Kidney (tissue), 22 donors: ENCODE measurements at places on chromosomes 11 and 22.

DNA sequence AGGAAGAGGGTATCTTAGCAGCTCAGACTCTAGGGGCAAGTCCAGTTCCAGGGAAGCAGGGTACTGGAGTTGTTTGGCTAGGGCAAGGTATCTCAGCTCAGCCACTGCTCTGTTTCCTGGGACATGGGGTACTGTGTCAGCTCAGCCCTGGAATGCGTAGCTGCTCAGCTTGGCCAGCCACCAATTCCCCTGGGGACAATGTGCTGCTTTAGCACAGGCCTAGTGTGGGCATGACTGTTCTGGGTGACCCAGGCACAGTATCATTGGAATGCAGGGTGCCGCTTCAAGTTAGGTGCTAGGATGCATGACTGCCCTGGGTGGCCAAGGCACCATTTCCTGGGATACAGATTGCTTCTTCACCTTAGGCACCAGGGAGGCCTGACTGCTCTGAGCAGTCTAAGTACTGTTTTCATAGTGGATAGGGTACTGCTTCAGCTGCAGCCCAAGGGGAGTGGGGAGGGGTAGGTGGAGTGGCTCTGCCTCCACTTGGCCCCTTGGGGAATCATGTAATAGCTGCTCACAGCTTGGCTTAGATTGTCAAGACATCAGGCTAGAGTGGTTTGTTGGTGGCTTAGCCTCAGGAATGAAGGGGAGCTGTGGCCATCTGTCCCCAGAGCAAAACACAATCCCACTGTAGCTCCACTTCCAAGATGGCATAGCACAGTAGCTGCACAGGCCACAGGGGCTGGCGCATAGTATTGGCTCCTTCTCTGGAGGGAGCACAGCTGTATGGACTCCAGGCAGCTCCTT lies 36.0 kb downstream of the MADD start:
- no peak for DNase-seq

GRCh38 chr11:69635195-69635594 lies 5.8 kb upstream of the CCND1 start:
- DNase-seq, result no peak

DNA sequence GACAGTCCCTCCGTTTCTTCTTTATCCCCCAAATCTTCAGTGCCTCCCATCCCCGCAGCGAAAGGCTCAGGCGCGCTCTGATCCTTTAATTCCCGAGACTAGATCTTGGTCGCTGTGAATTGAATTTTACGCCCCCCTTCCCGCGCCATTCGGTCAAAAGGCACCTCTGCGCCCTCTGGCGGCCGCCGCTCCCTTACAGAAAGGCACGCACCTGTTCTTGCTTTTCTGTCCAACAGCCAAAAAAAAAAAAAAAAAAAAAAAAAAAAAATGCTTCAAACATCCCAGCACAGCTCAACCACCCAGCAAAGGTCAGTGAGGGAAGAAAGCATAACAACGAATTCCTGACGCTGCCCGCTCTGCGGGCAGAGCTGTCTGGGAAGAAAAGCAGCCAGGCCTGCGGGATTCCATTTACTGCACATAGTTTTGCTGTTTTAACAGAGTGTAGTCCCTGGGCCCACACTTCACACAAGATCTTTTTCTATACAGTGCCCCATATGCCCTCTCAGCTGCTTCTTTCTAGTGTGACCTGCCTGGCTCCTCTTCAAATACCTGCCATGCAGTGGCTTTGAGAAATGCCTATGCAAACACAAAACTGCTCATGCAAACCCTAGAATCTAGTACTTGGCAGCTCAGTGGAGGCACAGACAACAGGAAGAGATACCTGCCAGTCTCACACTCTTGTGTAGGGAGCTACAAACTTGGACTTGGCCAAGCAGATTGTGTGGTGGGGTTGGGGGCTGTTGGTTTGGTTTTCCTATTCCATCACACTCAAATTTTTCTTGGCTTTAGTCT lies 1.3 kb upstream of the ESAM start:
- peak; percentile 92 for DNase-seq

DNA sequence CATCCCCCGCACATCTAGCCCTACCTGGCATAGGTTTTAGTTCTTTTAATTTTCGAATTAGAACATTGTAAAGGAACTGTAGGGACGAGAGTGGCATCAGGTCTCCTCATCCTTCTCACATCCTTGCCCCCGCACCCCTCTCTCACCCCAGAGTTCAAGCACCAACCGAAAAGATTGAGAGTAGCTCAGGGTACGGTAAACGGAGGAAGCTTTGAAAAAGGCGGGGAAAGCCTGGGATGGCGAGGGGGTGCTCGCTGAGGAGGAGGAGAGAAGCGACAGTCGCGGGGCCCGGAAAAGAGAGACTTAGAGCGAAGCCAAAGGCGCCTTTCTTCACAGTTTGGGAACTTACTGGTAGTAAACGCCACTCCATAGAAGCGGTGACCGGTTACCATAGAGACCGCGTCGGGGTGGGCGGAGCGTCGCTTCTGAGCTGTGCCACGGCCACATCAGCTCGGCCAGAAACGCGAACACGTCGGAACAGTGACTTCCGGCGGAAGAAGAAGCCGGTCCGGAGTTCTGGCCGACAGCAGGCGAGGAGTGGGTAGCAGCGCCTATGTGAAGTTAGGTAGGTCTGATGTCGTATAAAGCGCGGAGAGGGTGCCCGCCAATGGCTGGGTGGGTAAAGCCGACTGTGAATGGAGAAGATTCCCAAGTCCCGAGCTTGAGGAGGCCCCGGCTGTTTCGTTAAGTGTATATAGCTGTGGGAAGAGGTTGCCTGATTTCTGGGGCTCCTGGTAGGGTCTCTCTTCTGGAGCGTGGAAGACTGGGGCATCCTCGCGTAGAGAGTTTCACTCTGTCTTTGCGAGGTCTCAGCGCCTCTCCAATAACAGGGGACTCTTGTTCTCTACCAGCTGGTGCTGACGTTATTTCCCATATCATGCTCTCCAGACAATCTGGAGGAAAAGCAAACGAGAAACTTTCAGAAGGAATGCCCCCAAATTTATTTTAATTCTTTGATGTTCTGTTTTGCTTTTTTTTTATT lies at the start of the genes DCDC1 and DNAJC24:
DCDC1 (minus strand) TSS at position 392 of the 982 bp plus-strand sequence. CDS start 41,459 bp downstream, outside the sequence.
DNAJC24 (plus strand) TSS at position 513 of the 982 bp plus-strand sequence. CDS start 889 bp downstream, outside the sequence.
- DNase-seq, result peak; percentile 96

DNA sequence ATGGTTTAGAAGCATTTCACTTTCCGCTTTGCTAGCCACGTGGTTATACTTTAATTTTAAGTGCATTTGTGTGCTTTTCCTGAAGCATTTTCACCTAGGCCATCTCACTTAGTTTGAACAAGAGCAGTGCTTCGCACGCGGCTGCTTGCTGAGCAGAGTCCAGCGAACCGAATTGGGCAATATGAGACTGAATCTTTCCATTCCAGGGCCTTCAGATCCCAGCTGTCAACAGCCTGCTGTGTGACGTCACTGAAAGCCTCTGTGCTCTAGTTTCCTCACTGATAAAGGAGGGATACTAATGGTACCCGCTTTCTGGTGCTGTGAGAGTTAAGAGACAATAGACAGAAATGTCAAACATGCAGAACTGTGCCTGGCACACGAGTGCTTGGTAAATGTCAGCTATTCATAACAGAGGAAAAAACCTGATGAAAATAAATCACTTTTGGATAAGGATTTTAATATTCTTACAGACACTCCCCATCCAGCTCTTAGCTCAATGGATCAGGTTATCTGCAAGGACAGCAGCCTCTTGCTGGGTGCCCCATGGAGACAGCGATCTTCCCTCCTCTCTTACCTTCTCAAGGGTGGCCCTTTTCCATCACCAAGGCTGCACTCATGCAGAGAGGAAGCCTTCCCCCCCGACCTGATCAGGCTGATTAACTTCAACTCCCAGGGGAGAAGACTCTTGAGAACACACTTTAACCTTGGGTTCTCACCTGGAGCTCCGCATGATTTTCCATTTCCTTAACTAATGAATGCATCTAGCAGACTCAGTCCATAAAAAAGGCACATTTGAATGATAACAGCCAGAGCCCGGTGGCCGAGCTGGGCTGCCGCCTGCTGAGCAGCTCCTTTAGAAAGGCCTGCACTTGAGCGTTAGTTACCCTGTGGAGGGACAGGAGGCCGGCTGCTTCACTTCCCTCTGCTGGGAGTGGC lies 3.5 kb upstream of the GLB1L3 start:
- DNase-seq, result no peak

DNA sequence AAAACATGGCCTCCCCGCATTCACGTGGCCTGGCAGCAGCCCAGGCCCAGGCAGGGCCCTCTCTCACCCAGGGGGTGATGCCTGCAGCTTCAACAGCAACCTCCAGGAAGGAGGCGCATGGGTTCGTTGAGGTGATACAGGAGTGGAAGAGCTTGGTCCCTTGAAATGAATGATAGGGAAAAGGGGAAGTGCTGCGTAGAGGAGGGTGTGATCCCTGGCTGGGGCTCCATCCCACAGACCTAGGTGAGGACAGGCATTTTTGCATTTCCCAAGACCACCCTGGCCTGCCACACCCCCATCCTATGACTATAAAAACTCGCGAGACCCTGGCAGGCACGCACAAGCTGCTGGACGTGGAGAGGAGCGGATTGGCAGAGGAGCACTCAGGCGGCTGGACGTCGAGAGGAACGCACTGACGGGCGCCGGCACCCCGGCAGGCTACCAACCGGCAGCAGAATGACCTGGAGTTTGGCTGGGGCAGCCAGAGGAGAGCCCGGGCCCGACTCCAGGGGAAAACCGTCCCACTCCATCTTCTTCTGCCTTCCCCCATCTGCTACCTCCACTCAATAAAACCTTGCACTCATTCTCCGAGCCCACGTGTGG lies 32.6 kb downstream of the RTN4R start:
- DNase-seq, result no peak

- no peak for DNase-seq
These were observed 17.9 kb downstream of the ART5 start for GRCh38 chr11:3623767-3624458.

DNA sequence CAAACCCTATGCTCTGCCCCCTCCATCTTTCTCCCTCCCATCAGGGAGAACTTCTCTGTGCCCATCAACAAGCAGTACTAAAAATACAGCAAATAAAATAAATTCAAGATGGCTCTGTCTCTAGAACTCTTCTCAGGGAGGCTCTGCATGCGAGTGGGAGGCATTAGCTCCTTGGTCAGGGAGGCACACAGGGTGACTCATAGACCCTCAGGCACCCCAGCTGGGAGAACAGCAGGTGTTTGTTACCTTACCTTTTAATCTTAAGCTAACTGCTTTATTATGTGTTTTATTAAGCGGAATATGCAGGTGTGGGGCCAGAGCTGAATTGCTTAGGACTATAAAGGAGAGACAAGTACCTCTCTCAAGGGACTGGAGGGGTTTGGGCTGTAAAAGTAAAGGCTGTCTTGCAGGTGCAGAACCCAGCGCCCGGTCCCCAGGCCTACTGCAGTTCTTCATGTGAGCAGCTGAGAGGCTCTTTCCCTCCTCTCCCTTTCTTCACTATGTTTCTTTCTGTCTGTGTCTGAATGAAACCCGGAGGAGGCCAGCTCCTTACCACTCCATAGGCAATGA lies 20.8 kb downstream of the CSNK2A3 start:
- DNase-seq, result no peak

- no peak for DNase-seq
These were observed 4.7 kb downstream of the PRCP start for GRCh38 chr11:82895437-82896091.

GRCh38 chr11:97033178-97033577 lies 643.4 kb downstream of the JRKL start:
- no peak for DNase-seq

GRCh38 chr22:33472462-33473344 lies 414.5 kb upstream of the SYN3 start:
- DNase-seq, result no peak

- DNase-seq, result no peak
These were observed 1500.4 kb downstream of the TBC1D22A start for GRCh38 chr22:48262596-48263430.

DNA sequence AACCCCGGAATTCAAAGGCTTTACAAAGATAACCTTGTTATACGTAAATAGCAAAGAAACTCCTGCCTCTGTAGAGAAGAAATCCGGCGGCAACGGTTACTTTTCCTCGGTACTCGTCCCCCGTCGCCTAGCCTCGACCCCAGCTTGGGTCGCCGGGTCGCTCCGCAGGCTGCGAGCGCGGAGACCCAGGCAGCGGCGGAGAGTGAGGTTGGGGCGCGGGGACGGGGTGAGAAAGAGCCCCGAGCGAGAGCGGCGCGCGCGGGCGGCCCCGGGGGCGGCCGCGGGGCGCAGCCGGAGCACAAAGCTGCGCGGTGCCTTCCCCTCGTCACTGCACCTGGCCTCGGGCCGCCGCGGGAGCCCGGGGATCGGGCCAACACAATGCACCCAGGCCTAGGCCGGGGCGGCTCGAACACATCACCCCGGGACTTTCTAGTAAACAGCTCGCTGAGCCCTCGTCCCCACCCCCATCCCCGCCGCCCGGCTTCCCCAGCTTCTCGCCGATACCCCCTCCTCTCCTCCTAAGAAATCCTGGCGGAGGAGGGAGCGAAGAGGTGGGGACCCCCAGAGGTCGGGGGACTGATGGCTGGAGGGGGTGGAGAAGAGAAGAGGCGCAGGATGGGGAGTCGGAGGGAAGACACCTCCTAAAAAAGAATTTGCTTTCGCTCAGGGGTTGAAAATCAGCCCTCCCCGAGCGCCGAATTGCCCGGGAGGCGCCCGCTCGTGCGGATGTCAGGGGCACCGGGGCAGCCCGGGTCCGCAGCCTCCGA lies 845 bp downstream of the MPPED2 start:
- peak; percentile 51 for DNase-seq

GRCh38 chr22:41540006-41540315 lies 4.3 kb downstream of the POLR3H start:
- no peak for DNase-seq

GRCh38 chr11:59164028-59164427 lies 7.9 kb upstream of the DTX4 start:
- DNase-seq, result no peak

DNA sequence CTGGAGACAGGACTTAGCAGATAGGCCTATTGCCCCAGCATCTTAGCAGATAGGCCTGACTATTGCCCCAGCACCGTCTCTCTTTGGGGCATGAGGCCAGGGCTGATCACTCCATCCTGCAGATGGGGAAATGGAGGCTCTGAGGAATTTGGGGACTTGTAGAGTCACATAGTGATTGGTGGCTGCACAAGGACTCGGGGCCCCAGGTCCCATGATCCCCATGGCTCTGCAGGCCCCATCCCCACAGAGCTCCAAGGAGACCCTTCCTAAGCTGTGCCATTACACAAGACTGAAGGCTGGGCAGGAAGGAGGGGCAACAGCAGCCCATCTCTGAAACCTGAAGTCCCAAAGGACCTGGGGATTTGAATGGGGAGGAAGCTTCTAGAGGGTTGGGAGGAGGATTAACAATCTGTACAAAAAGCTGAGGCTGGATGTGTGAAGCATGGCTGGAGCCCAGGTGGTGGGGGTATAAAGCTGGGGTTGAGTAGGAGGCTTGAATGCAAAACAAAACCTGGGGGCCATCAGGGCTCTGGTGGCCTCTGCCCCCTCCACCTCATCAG lies 1.6 kb downstream of the ARAP1 start:
- no peak for DNase-seq

DNA sequence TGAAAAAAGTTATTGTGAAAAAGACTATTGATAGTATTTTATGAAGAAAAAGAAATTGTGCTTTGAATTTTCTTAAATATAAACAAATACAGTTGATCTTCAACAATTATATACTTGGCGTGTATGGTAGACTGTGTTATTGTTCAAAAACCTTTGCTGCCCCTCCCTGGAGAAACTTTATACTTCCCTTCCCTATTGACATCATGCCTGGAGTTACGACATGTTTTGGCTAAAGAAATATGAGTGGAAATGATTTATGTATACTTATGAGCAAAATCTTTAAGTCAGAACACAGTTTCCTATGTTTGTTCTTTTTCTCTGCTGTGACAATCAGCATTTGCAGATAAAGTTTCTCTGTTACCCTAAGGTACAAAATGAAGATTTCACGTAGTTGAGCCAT lies 243.8 kb downstream of the TMEM135 start:
- DNase-seq, result no peak
